ENCODE measurements at places on chromosomes 1 and 21. TPM values are rescaled to one million over a fixed set of nuclear protein-coding genes. Genes with fewer than 3 reads are reported as not detected.

- no peak for DNase-seq
Observed at GRCh38 chr1:234111458-234112142, 207.1 kb downstream of the SLC35F3 start.

Gene AMY1B
- not detected for total RNA-seq

Gene CR1
- not detected for total RNA-seq

DNA sequence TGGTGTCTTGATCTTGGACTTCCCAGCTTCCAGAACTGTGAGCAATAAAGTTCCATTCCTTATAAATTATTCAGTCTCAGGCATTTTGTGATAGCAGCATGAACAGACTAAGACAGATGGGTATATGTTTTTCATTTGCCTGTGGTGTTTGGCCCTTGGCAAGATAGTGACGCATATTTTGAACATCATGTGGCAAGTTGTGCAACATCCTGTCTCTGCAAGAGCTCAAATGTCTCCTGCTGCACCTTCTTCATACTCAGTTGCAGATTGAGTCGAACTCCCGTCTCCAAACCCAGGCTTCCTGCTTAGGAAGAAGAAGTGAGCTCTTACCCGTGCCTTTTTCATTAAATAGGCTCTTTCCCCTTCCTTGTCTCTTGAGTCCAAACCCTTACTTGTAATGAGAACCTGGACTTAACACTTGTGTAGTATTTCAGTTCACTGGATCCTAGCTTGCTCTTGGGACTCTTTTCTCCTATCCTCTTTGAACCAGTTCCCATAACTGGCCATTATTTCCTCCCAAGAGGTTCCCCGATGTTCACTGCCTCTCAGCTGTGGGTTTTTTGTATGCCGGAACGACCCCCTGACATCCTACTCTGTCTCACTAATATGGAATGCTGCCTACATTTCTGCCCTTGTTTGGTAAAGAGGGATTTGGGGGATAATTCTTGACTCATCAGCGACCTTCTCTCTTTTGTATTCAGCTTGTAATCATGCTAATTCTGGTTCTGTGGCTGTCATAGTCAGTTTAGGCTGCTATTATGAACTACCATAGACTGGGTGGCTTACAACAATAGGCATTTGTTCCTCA, 125.0 kb upstream of the KCNK2 start:
- peak; percentile 99 for DNase-seq

DNA sequence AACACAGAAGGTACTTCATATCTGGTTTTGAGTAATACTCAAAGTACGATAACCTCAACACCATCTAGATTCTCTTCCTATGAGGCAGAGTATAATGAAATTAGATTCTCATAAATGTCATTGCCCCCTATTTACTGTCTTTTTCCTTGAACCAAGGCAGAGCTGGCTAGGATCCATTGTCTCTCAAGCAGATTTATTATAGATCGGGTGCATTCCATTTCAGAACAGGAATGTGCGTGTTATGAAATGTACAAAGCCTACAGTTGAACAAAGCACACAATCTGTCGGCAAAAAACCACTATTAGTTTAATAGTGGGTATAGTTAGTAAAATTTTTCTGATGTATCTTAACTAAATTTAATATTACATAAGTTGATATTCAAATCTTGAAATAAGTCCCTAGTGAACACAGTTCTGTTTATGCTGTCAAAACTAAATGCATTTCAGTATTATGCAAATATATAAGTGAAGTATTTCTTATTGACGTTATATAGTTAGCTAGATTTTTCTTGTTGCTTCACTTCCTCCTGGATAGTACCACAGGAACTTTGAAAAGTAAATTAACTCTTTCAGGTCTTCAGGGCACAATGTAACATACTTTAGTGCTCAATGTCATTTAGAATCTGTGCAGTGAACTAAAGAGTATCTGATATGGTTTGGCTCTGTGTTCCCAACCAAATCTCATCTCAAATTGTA, 92.1 kb downstream of the DDAH1 start:
- peak; percentile 22 for DNase-seq

GRCh38 chr21:45305836-45306235, 18.1 kb upstream of the POFUT2 start:
- DNase-seq = no peak

GRCh38 chr1:26020941-26021646, 481 bp upstream of the EXTL1 start:
- no peak for DNase-seq

DNA sequence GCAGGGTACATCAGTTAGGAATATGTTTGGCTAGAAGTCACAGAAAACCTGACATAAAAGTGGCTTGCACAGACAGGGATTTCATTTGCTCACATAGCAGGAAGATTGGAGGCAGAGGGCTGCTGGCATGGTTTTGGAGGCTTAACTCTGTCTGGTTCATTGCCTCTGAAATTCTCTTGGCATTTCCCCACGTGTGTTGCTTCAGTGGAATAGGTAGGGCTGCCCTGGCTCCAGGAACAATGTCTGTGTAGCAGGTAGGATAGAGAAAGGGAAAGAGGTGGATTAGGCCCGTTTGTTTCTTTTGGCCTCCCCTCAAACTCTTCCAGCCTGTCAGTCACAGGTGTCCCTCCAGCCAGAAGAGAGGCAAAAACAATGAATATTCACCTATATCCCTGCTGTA, 20.5 kb upstream of the SIPA1L2 start:
- DNase-seq = no peak

- DNase-seq = no peak
Observed at GRCh38 chr1:192762265-192762664, 46.6 kb upstream of the RGS2 start.

Gene RAB29
- 18.7 TPM for total RNA-seq

DNA sequence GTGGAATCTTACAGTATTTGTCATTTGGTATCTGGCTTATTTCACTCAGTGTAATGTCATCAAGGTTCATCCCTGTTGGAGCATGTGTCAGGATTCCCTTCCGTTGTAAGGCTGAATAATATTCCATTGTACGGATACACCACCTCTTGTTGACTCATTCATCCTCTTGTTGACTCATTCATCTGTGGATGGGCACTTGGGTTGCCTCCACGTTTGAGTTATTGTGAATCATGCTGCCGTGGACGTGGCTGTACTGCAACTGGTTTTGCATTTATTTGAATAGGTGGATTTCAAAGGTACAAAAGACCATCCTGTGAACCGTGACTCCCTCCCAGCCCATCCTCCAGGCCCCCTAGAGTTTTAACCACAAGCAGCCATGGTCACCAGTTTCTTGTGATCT, 11.9 kb upstream of the TCP10L start:
- peak; percentile 99 for DNase-seq

DNA sequence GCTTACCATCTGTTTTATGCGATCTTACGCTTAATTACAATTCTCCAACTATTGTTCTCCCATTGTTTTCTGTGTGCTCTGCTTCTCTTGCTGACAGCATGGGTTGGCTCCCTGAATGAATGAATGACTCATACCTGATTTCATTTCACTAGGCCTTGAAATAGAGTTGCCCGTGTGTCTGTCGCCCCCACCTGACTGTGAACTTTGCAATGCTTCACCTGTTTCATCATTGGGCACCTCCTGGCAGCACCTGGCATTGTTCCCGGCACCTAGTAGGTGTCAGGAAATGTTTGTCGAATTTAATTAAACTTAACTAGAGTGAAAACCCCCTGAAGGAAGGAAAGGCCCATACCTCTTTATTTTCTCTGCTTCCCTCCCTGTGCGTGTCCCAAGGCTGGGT, 120.5 kb upstream of the KLHDC7A start:
- peak; percentile 22 for DNase-seq

Gene RGS8
- not detected for total RNA-seq

- DNase-seq = peak; percentile 82
Observed at GRCh38 chr1:149899460-149900284, at the start of gene BOLA1. BOLA1 (plus strand) TSS chr1:149899568; CDS start chr1:149900060, 492 bp downstream.

GRCh38 chr1:20705203-20705755, 12.5 kb downstream of the KIF17 start:
- DNase-seq = no peak

DNA sequence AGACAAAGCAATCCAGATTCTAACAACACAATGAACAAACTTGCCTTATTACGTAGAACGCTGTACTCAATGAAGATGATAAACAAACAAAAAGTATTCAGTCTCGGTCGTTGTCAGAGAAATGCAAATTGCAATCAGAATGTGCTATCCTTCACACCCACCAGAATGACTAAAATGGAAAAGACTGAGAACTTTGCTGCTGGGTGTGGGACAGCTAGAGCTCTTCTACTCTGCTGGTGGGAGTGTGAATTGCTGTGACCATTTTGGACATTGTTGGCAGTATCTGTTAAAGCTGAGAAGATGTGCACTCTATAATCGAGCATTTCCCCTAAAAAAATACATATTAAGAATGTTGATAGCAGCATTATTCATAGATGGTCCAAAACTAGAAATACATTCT, 111.4 kb downstream of the PEX14 start:
- DNase-seq = no peak

- DNase-seq = peak; percentile 74
Observed at GRCh38 chr1:107250169-107250568, 109.3 kb downstream of the NTNG1 start.

GRCh38 chr21:25313829-25314228, 293.5 kb downstream of the MRPL39 start:
- no peak for DNase-seq

GRCh38 chr1:220966041-220966440, 86.8 kb downstream of the HLX start:
- DNase-seq = no peak

GRCh38 chr1:89602871-89603404, 30.0 kb upstream of the LRRC8C start:
- DNase-seq = no peak

Gene FCAMR
- not detected for total RNA-seq

DNA sequence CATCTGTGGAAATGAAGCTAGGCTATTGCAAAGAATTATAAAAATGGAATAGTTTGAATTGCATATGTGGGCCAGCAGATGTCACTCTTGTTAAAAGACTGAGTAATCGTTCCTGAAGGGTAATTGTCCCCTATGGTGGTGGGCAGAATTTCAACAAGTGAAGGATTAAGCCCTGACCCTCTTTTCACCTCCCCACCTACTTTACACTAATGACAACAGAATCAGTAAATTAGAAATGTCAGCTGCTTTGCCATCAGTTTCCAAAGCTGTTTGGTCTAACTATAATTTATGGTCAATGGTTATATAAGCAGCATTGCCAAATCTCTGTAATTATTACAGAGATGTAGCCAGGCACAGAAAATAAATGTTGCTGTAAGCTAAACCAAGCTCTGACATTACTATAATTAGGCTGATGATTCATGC, 898.6 kb downstream of the AMY1C start:
- DNase-seq = peak; percentile 6

- no peak for DNase-seq
Observed at GRCh38 chr1:161007369-161007768, 13.6 kb downstream of the F11R start.

Gene ITLN1
- total RNA-seq = not detected

DNA sequence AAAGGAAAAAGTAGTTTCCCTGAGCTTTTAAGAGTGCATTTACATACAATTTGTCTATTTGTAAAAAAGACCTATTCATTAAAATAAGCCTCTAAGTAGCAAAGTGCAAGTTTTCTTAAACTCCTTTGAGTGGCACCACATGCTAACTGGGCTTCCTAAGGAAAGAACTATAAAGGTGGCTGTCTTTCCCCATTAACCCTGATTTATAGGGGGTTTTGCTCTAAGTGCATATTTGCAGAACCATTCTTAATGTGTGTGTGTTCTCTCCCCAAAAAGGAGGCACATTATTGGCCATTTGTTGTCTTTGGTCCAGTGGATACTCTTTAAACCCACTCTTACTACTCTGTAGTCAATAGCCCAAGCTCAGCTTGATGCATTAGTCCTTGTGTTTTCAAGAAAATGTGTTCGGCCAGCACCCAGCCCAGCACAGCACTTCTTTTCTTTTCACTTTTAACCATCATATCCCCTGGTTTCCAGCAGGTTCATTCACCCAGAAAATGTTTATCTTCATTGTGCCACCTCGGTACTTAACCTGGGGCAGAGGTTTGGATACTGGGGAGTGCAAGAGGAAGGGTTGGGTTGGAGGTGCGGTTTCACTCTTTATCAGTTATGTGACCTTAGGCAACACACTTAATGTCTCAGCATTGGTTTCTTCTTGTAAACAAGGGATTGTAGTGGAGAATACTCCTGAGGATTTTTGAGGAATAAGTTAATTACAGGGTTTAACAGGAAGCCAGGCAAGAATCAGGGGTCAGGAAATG, 161.9 kb upstream of the UBE2U start:
- no peak for DNase-seq

DNA sequence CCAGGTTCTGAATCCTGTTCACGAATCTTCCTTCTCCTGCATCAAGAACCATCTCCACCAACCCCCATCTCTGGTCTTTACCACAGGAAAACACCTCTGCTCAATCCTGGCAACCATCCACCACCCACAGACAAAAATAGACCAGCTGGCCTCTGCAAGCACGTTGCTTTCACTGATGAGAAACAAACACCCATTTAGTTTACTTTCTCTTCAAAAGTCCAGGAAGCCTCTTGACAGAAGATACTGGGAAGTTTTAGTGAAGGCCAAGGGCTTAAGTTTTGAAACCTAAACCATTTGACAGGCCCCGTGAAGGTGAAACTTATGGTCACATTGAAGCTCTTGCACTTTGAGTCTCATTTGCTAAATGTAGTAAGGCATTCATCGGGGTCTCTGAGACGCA, 122.6 kb upstream of the PPP2R5A start:
- peak; percentile 50 for DNase-seq

GRCh38 chr1:70169018-70169839, 36.1 kb downstream of the LRRC40 start:
- DNase-seq = no peak

Gene LRRC42
- 51.1 TPM for total RNA-seq

DNA sequence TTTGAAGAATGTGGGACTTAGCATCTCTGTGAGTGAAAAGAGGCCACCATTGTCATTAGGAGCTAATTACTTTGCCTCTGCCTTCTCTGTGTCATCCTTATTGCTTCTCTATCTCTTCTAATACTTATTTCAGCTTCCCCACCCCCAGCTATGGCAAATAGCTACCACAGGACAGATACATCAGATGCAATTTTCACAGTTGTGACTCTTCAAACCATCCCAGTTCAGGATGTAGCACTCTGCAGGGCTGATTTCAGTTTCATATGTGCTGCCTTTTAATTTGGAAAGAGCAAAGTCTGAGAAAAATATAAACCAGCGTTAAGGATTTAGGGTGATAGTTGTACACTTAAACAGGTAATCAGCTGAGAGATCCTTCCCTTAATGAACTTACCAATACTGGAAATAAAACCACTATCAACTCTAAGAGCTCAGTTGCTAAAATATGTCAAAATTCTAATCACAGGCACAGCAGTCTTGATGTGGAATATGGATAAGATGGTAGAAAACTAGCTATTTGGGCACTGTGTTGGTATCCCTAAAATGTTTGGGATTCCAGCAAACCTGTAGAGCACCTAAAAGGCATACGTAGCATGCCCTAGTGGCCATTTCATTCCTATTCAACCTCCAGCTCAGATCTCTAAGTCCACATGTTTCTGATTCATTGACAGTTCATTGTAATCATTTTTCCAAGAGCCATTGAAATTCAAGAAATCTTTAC, 148.4 kb downstream of the SYT2 start:
- no peak for DNase-seq

- DNase-seq = no peak
Observed at GRCh38 chr1:46692811-46693770, 21.4 kb downstream of the TEX38 start.

Measured in bronchial epithelial cell (primary cell).